ENCODE measurements at places on chromosomes 1 and 21.

DNA sequence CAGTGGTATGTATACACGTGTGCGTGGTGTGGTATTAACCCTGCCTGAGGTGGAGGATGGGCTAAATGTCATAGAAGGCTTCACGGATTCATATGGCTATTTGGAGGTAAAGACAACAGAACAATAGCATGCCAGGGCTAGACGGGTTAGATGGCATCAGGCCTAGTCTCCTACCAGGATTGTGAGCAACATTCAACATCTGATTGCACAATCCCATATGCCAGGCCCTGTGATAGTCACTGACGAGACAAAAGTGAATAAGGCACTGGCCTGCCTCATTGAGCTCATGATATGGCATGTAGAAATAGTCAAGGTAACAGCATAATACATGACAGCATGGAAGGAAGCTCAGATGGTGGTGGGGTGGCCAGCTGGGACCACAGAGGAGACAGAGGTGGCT lies 167.1 kb upstream of the BEND5 start:
- no peak for DNase-seq

- DNase-seq, result no peak
Measured at GRCh38 chr21:26513212-26513611, 59.9 kb downstream of the CYYR1 start.

DNA sequence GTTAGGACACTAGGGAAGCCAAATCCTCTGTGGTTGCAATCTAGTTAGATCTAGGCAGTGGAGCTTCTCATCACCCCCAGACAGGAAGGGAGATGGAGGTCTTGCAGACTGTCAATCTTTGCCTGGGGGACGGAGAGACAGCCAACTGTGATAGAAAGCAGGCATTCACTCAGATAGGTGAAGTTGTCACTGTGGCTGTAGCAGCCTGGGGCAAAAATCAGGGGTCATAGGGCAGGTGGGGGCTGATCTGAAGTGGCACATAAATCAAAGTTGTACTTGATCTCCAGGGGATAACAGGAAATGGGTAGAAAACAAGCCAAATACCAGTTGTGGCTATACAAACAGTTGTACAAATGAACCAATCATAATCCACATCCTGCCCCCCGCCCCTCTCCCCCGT lies 620.9 kb upstream of the USP24 start:
- no peak for DNase-seq

DNA sequence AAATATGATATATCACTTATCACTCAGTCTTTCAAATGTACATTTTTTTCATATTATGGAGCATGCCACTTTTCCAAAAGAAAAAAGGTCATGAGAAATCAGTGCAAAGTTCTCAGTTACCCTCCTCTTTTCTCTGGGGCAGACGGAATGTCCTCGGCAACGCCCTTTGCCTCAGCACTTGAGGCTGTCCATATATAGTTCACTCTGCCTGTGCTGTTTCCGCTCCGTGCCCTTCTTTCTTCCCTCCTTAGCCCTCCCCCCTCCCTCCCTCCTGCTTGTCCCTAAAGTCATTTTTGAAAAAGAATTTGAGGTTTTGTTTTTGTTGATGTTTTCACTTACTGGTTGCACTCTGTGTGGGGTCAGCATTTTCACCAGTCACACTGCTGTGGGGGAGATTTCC lies 5.4 kb downstream of the BARHL2 start:
- DNase-seq, result no peak

DNA sequence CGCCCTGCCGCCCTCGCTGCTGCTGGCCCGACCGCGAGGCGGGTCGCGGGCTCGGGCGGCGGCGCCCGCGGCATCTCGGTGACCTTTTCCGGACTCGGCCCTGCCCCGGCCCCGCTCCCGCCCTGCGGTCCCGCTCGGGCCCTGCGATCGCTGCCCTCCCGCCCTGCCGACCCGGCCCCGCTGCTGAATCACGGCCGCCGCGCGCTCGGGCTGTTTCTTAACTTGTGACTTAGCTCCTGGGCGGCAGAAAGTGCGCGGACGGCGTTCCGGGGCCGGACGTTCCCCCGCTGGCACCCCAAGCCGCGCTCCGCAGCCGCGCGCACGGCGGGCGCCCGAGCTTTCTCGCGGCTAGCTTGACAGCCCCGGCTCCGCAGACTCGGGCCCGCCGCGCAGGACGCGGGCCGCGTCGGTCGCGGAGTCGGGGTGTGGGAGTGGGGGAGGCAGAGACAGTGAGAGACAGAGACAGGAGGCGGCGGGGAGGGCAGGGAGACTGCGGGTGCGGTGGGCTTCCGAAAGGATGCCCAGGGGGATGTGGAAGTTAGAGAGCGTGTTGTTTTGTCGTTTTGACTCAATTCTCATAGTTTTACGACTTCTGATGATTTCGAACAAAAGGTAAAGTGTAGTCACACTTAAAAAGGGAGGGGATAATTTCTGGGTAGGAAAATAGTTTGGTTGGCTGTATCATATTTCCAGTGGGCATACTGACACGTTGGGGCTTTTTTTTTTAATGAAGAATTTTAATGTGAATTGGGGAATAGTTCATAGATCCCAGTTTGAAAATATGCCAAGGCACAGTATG lies 49.8 kb downstream of the PRDM2 start:
- DNase-seq, result peak; percentile 80
